ENCODE measurements at places on chromosomes 1 and 21.

DNA sequence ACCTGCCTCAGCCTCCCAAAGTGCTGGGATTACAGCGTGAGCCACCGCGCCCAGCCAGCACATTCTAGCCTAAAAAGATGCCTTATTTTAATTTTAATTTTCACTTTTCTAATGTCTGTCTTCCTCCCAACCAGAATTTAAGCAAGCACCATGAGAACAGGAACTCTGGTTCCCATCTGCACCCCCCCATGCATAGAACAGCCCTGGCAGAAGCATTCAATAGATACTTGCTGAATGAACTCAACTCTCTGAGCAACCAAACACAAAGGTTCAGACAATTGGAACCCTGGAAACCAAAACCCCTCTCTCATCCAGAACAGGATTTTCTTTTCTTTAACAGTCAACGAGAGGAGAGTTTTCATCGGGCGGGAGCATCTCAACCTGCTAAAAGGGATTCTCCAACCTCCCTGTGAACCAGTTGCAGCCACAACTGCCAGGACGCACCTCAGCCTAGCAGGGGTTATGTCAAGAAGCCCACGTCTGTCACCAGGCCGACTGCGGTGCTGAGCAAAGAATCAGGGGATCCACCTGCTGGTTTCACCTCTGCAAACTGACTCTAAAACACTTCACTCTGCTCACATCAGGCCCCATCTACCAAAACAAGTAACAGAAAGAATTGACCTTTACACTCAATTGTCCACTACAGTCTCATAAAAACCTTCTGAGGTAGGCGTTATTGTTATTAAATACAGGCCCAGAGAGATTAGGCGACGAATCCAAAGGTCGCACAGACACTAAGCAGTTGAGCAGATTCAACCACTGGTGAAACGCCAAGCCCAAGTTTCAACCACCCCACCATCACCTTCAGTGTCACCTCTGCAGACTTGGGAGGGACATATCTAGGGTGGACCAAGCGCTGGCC lies 1.7 kb downstream of the KIAA2013 start:
- no peak for DNase-seq

- no peak for DNase-seq
Measured at GRCh38 chr1:180260541-180260940, 30.5 kb downstream of the LHX4 start.

GRCh38 chr1:92481971-92482664 lies 4.6 kb downstream of the GFI1 start:
- no peak for DNase-seq

- no peak for DNase-seq
Measured at GRCh38 chr1:37001703-37002102, 32.6 kb downstream of the GRIK3 start.

GRCh38 chr1:13893409-13893821 lies 193.4 kb downstream of the PRDM2 start:
- DNase-seq, result no peak

DNA sequence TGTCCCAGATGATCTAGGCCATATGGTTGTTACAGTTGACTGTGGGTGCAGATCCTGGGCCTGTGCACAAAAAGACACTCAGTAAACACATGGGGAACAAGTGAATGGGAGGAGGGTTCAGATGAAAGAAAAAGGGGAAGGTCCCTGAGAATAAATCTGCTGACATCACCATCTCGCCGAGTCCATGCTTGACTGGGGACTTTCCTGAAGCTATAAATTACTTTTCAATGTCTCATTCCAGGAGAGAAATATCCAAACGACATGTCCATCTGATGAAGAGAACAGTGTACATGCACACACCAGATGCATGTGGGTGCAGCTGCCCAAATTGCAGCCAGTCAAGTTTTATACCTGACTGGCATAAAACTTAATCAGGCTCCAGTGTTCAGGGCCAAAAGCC lies 109.0 kb downstream of the HIVEP3 start:
- DNase-seq, result no peak

DNA sequence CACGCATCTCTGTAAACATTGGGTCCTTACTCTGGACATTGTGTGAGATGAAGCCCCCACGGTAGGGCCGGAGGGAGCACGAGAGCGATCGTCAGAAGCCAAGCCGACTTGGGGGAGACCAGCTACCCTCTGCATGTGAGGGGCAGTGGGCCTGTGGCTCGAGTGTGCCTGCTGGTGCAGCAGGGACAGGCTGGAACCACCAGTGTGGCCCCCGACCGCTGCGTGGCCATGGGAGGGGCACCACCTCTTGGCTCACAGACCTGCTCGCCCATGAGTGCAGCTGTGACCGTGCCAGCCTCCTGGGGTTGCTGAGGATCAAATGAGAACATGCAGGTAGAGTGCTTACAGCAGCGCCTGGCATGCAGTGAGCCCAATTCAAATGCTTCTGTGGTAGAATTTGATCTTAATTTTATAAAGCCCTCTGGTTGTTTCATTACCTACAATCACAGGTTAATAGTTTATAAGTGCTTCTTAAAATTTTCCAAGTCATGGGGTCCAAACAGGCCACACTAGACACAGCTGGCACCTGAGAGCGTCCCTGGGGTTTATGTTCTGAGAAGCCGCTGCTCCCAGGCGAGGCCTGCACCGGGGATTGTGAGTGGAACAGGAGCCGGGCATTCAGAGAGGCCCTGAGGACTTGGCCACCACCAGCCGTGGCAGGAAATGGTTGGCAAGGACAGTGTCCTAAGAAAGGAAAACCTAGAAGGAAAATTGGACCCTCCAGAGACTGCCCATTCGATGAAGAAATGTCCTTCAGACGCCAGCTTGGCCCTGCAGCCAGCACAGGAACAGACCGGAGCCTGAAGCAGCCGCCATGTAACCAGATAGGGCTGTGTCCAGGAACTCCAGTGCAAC lies 22.6 kb upstream of the ADARB1 start:
- DNase-seq, result no peak
